ENCODE measurements at places on chromosomes 11 and 22. TPM values are rescaled to one million over a fixed set of nuclear protein-coding genes. Genes with fewer than 3 reads are reported as not detected.

GRCh38 chr11:112292785-112293407 is 32.2 kb upstream of the PLET1 start:
- H3K36me3 ChIP-seq: no peaks in the 10 kb centered on the region
- peaks cover 49% of the 10 kb centered on the region for H3K27me3 ChIP-seq
- peaks cover 7% of the 10 kb centered on the region for H3K4me1 ChIP-seq
- DNase-seq: no peak

- peaks cover 22% of the 10 kb centered on the region for H3K27me3 ChIP-seq
- H3K27ac ChIP-seq: peak overlapping the region; percentile 37
- DNase-seq: peak; percentile 44
Observed at GRCh38 chr22:38214302-38215056, 12.7 kb downstream of the MAFF start.

- no peak overlapping the region for H3K27ac ChIP-seq
- no peak for DNase-seq
- no peaks in the 10 kb centered on the region for H3K36me3 ChIP-seq
- H3K27me3 ChIP-seq: no peaks in the 10 kb centered on the region
Observed at GRCh38 chr11:8656291-8656690, 26.2 kb downstream of the TRIM66 start.

Gene TEAD1
- 95.8 TPM for total RNA-seq

Measured in progenitor cell of endocrine pancreas (in vitro differentiated cells).